ENCODE measurements at places on chromosomes 16 and 17.
A peak's percentile ranks its signal among the peaks of the same experiment; 100 is the strongest.

DNA sequence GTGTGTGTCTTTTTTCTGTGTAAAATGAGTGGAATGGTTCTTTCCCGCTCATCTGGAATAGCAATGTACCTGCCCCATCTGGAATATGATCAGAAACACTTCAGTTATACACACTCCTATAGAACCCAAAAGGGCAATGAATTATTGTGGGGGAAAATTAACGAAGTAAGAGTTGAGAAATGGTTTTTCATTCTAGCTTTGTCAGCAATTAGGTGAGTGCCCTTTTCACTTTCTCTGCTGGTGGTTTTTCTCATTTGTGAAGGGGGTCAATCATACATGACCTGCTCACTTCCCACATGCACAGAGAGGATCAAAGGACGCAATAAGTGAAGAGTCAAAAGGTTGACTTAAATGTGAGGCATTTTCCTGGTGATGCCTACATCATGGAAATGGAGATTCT, 168.0 kb downstream of the HS3ST3B1 start:
- DNase-seq, result no peak

DNA sequence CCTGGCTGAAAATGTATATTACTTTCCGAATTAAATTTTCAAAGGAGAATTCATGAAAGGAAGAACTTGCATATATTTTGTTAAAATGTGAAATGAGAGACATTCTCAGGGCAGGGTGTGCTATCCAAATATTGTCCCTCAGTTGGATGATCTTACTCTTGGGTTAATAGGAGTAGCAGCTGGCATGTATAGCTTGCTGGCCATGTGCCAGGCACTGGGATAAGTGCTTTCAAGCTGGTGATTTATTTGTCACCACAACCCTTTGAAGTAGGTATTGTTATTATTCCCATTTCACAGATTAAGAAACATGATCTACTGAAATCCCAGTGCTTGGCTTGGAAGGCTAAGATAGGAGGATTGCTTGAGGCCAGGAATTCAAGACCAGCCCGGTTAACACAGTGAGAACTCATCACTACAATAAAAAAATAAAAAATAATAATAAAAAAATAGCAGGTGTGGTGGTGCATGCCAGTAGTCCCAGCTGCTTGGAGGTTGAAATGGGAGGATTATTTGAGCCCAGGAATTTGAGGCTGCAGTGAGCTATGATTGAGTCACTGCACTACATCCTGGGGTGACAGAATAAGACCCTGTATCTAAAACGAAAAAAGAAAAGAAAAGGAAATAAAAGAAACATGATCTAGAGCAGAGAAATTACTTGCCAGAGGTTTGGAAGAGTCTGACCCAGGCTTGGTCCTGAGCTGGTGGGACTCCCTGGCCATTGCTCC, 11.6 kb upstream of the MPHOSPH6 start:
- DNase-seq, result peak; percentile 50

- no peak for DNase-seq
Observed at GRCh38 chr16:15741207-15741871, 91.3 kb downstream of the NDE1 start.

- DNase-seq, result no peak
Observed at GRCh38 chr16:11479916-11480315, 106.8 kb downstream of the LITAF start.

DNA sequence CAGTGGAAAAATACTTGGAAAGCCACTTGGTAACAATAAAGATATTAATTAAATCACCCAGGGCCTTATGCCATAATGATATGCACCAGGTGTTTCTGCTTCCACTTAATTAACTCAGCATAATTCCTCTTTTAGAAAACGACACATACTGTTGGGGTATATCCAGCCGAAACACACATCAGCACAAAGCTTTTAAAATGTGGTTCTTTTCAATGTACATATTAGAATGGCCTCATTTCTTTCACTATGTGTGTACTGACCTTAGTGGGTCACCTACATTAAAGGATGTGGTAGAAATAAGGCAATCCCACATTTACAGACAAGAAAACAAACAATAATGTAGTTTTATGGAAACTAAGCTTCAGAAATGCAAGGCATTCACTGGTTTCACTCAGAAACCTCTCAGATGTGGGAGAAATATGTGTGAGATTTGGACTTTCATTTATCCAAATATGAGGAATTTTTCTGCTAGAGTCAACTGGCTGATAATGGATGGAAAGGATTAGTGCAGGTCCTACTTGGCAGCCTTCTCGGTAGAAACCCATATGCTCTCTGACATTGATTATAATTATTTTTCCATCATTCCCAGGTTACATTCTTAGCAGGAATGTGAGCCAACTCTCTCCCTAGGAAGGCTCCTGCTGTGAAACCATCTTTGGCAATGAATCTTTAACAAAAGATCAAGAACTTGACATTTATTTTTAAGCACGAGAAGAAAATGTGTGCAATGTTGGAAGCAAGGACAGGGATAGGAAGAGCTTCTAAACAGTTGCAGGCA, 66.7 kb upstream of the DHX40 start:
- DNase-seq, result no peak

DNA sequence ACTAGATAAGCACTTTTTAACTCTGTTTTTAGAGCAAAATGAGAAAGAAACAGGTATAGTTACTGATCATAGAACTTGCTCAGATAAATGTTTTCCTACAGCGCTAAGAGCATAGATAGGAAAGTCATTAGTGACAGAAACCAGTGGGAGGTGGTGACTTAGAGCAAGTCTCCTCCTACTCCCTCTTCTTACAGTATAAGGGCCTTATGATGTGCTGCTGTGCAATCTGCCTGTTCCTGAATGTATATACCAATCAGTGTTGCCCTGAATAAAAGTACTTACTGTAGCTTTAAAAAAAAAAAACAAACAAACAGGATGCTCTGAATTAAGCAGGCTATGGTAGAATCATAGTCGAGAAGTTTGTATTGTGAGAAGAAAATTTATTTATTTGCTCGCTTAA, 23.3 kb upstream of the RASL10B start:
- peak; percentile 7 for DNase-seq

DNA sequence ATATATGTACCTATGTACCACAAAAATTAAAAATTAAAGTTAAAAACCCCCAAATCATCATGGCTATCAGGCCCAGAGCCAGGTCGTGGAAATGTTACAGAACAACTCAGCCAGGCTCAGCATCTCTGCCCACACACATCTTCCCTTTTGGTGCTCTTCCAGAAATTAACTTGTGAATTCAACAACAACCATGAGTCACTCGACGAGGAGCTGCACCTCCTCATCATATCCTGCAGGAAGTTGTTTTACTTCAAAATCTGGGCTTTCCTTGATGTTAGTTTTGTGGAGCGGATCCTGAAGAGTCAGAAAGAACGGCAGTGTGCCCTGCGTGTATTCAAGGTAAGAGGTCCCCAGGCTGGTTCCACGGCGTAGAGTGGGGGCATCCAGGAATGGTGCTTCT, 10.6 kb downstream of the FBXO39 start:
- no peak for DNase-seq

GRCh38 chr17:68179236-68179925, 68.5 kb upstream of the AMZ2 start:
- no peak for DNase-seq

DNA sequence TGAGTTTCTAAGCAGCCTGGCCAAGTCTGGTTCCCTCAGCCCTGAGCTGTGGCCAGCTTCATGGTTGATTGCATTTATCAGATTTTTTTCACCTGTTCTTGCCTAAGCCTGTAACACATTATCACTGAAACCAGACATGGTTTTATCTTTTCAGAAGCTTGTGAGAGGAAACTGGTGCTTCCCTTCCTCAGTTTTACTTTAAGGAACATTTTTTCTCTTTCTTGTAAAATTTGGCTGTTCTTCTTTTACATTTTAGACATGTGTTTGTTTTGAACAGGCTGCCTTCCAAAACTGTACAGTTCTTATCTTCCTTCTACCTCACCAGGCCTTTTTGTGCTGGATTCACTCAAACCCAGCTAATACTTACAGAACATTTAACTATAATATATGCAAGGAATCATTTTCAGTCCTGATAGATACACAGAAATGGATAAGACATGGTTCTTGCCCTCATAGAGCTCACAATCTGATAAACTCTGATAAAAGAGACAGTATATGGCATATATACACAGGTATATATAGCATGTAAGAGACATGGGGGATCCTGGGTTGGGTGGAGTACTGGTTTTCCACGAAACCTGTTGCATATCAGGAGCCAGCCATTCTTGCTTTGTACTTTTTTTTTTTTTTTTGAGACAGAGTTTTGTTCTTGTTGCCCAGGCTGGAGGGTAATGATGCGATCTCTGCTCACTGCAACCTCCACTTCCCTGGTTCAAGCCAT, 44.5 kb downstream of the ZNRF1 start:
- DNase-seq, result no peak

GRCh38 chr17:45823598-45823997, 21.1 kb upstream of the SPPL2C start:
- no peak for DNase-seq

GRCh38 chr17:49901460-49902331, 53.8 kb upstream of the TAC4 start:
- DNase-seq, result no peak

DNA sequence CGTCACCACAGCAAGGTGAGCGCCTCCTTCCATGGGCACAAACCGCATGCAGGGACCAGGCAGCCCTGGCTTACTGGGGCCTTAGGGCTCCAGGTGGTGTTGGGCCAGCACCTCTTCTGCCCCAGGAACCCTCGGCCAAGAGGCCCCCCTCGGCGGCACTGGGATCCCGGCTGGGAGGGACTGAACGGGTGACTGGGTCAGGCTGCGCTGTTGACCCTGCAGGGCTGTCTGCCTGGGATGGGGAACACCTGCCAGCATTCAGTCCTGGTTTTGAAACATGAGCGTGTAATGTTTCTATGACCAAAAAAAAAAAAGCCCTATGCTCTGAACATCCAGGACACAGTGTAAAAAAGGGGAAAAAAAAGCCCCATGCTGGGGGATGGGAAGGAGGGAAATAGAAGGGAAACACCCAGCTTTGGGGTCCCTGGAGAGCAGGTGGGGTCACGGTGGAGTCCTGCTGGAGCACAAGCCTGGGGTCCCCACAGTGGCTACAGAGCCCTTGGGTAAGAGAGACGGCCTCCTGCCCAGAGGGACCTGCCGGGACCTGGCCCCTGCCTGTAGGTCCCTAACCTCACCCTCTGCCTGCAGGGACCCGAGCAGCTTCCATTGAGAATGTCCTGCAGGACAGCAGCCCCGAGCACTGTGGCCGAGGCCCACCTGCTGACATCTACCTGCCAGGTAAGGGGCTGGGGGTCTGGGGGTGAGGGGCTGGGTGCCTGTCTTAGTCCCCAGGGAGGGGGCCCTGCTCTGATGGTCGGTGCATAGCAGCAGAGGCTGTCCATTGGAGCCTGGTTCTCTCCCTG, 9.9 kb upstream of the NUDT16L1 start:
- DNase-seq, result no peak
